ENCODE measurements at places on chromosomes 16 and 17.

GRCh38 chr17:81711814-81712467, at the start of gene SLC25A10:
Gene SLC25A10 (plus strand): TSS chr17:81712284. CDS start chr17:81712427, 143 bp downstream.
- peak; percentile 97 for DNase-seq

- no peak for DNase-seq
Measured at GRCh38 chr17:10073941-10074340, 124.5 kb downstream of the GAS7 start.

GRCh38 chr16:4892361-4893102, 44.4 kb downstream of the PPL start:
- no peak for DNase-seq

GRCh38 chr16:77594799-77595596, 127.3 kb upstream of the NUDT7 start:
- no peak for DNase-seq

Data from AG20443 (cell line).